ENCODE measurements at places on chromosomes 13 and 19. TPM values are rescaled to one million over a fixed set of nuclear protein-coding genes. Genes with fewer than 3 reads are reported as not detected.

DNA sequence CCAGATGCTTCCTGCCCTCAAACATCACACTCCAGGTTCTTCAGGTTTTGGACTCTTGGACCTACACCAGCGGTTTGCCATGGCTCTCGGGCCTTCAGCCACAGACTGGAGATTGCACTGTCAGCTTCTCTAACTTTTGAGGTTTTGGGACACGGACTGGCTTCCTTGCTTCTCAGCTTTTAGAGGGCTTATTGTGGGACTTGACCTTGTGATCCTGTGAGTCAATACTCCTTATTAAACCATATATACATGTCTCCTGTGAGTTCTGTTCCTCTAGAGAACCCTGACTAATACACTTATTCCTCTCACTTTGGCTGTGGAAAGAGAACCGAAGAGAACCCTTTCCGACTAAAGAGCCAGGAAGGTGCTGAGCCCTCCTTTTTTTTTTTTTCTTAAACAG is 53.6 kb downstream of the LMO7 start:
- DNase-seq, result no peak
- no peak overlapping the region for H3K27ac ChIP-seq
- peaks cover 5% of the 10 kb centered on the region for H3K4me1 ChIP-seq
- no peak overlapping the region for H3K4me3 ChIP-seq

DNA sequence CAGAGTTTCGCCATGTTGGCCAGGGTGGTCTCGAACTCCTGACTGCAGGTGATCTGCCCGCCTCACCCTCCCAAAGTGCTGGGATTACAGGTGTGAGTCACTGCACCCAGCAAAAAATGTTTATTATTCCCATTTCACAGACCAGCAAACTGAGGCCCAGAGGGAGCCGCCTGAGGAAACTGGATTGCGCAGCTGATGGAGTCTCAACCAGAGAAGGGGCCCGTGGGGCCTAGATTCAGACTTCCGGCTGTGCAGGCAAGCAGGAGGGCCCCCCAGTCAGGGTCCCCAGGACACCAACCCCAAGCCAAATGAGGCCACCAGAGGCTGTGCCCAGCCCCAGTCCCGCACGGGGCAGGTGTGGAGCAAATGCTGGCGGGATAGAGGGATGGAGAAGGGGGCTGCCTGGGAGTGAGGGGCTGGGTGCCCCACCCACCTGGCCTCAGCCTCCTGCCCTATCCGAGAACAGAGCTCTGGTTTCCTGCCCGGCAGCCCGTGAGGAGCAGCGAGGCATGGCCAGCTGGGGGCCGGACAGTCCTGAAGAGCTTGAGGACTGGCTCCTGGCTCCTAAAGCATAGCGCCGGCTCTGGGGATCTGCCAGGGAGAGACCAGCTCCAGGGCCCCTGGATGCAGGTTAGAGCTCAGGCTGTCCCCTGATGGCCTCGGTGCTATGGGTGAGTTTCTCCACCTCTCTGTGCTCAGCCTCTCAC is 22.0 kb downstream of the MISP start:
- H3K36me3 ChIP-seq, result no peaks in the 10 kb centered on the region
- no peak for DNase-seq
- no peak overlapping the region for H3K27ac ChIP-seq
- no peak overlapping the region for H3K4me3 ChIP-seq
- H3K4me1 ChIP-seq, result peaks cover 3% of the 10 kb centered on the region

GRCh38 chr19:13937479-13938300 is 527 bp downstream of the PODNL1 start:
- peaks cover 3% of the 10 kb centered on the region for H3K4me1 ChIP-seq
- H3K27me3 ChIP-seq, result peaks cover 11% of the 10 kb centered on the region

Gene TEAD2
- not detected for total RNA-seq

Gene KLK3
- total RNA-seq, result not detected

All from activated CD4-positive, alpha-beta T cell treated with anti-CD3 and anti-CD28 coated beads, Interleukin-2, amount 10 ng/mL, durations not matched to agents 24 days and 14 days (primary cell).